ENCODE measurements at places on chromosomes 6 and 20.
A peak's percentile ranks its signal among the peaks of the same experiment; 100 is the strongest.

GRCh38 chr20:1331101-1331500 lies 2.2 kb upstream of the SDCBP2 start:
- no peak for DNase-seq

DNA sequence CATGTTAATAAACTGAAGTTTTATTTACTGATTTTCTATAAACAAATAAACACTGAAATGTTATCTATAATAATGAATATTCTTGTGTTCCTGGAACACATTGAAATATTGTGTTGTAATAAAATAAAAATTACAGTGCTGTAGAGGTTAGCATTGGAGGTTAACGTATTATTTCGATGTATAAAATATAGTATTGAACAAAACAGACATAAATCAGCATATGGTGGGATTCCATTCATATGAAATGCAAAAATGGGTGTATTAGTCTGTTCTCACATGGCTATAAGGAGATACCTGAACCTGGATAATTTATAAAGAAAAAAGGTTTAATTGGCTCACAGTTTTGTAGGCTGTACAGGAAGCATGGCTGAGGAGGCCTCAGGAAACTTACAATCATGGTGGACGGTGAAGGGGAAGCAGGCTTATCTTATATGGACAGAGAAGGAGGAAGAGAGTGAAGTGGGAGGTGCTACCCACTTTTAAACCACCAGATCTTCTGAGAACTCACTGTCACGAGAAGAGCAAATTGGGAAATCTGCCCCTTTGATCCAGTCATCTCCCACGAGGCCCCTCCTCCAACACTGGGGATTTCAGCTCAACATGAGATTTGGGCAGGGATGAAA lies 24.6 kb upstream of the BMP6 start:
- DNase-seq: no peak

DNA sequence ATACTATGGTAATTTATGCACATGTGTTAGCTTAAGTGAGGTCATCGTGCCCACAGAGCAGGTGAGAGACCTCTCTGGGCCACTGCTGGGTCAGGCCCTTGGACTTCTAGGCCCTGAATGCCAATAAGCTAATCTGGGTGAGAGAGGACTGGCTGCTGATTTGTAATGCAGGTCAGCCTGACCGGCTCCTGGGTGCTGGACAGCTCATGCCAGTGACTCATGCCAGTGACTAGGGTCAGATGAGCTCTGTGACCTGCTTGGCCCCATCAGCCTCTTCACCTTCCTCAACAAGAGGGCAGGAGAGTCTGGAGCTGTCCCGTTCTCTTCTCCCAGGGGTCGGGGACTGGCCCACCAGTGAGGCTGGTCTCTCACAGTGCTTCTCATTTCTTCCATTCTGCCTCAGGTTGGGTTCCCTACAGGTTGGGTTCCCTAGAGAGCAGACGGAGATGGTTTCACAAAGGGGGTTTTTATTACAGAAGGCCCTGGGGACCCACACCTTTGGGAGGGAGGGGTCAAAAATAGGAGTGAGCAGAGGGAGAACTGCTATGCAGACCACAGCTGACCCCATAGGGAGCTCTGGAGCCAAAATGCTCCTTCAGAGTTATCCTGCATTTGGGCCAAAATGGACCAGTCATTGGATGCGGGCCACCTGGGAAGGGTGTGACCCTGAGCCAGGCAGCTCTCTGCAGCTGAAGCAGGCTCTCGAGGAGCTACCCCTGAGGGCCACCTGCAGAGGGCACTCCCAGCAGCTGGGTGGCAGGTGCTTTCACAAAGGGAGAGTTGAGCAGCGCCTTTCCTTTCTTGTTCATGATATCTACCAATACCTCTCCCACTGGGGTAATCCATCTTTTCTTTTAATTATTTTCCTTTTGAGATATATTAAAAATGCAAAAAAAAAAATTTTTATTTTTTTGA lies 2.2 kb upstream of the OXT start:
- DNase-seq: no peak

DNA sequence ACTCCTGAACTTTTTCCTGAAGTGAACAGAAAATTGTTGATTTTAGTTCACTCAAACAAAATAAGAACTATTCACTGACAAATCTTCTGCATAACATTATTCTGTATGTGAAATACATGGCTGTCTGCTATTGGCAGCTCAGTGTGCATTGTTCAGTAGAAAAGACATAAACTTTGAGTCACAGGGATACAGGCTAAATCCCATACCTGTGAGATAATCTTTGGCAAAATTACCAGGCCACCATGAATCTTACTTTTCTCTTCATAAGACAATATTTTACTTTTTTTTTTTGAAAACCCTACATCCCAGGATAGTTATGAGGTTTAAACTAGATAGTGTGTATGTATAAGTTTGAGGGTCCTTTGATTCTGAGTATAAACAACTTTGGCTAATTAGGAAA lies 224.8 kb downstream of the GRM1 start:
- no peak for DNase-seq

DNA sequence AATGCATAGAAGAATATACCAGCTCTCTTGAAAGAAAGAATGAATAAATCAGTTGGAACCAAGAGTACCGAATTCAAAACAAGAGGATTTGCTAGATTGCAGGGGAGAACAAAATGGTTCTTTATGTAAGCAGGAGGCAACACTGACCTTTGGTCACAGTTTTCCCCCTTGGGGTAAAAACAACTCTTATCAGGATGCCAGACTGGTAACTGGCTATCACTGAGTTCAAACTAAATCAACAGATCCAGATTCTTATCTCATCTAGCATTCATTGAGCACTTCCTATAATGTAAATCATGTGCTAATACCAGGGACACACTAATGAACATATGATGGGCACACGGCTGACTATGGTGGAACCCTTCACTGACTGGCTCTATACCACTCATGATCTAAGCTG lies 4.8 kb upstream of the IL17F start:
- no peak for DNase-seq

DNA sequence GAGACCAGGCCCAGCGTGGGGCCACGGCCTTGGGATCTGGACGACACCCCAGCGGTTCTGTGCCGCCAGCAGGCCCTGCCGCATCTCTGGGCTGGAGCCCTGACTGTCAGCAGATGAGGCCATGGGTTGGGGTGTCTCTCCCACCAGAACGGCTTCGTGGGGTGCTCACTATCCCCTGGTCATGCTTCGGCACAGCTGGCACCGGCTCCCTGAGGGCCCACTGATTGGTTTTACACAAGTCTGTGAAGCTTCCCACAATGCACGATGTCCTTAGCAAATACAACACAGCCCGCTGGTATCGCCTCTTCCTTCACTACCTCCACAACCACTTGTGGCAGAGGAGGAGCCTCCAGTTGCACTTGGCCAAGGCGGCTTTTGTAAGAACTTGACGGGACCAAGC lies 94.3 kb downstream of the THBS2 start:
- no peak for DNase-seq

- DNase-seq: peak; percentile 42
Observed at GRCh38 chr6:71727632-71728294, 158.6 kb upstream of the RIMS1 start.

- no peak for DNase-seq
Observed at GRCh38 chr20:46549188-46549972, 1.1 kb downstream of the OCSTAMP start.

DNA sequence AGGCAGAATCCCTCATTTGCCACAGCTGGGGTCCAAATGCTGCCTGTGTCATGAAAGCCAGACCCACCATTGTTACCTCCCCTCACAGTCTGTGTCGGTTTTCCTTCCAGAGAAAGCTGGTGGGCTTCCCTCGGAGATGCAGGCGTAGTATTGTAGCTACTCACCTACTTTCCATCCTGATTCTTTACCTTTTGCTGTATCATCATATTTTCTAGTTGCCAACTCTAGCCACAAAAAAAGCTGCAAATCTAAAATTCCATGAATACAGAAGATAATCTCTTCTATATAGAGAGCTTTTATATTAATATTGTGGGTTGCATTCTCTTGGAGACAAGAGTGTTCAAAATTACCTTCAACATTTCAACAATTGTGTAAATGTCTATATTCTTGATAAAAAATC lies 98.0 kb upstream of the LAMP5 start:
- no peak for DNase-seq

DNA sequence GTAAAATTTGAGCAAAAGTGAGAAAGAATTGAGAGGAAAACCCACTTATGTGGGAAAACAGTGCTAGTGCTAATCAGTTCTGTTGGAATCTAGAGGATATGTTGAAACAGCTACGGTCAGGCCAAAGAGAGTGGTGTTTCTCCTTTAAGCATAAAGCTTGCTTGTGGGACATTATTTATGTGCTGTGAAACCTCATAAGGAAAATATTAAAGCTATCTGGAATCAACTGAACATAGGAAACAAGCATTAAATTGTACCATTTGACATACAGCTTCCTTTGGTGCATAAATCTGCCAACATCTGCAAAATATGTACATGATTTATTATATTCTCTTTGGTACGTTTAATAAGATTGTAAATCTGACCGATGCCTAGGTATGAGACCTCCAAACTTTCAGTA lies 182.5 kb upstream of the PDE10A start:
- DNase-seq: no peak

DNA sequence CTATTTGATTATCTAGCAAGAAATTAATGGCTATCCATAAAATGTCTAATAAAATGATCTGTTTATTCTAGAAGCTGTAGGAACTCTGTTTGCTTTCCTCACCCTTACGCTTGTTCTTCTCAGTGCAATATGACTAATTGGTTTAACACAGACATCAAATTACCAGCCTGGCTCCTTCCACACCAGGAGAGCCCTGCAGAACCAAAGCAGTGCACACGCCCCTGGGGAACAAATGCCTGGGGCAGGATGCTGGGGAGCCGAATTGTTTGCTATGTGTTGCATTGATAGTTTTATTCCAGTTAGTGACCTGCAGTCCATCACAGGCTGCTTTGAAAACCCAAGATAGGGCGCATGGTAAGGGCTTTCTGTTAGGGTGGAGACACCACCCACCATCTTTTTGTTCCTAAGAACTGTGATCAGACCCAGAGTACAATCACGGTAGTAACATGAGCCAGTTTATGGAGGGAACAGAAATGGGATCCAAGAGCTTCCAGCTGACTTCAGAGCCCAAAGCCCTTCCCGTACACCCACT lies 126.4 kb upstream of the CD93 start:
- no peak for DNase-seq

DNA sequence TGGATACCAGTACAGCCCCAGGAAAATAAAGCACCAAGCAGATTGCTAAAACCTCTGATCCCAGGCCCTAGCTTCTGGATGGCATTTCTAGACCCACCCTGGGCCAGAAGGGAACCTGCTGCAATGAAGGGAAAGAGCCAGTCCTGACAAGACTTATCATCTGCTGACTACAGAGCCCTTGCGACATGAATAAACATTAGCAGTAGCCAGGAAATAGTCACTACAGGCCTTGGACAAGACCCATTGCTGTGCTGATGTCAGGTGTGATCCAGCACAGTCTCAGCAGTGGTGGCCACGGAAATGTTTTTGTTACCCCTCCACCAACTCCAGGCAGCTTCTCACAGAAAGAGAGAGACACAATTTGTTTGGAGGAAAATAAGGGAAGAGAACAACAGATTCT lies 399.3 kb downstream of the HAO1 start:
- DNase-seq: peak; percentile 7

DNA sequence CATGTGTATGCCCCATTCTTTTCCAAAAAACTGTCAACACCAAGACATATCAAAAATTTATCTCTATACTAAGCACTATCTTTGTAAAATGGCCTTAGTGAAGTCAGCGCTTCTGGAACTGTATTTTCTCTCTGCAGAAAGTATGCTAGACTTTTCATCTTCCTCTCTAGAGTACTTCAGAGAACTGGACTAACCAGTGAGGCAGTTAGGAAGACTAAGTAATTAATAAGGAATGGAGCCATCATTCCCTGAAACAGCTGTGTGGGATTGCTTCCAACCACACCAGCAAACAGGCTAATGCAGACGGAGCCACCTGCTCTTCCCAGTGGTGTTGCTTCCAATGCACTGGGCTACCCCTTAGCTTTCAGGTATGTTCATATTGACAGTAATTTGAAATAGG lies 169.1 kb upstream of the FUT9 start:
- no peak for DNase-seq

- no peak for DNase-seq
Observed at GRCh38 chr20:12358655-12359009, 440.9 kb downstream of the BTBD3 start.

DNA sequence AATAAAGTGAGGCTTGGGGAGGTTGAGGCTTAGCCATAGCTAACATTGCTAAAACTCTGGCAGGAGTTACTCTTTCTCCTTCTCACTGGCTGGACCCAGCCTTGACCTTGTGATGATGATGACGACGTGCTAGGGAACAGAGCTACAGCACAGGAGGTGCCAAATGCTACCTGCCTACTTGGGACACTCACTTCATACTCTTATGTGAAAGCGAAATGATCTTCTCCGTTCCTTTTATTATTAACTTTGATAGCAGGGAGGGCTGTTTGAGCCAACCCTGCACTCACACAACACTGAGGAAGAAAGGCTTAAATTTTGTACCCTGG lies 1.2 kb upstream of the ELMO2 start:
- no peak for DNase-seq

DNA sequence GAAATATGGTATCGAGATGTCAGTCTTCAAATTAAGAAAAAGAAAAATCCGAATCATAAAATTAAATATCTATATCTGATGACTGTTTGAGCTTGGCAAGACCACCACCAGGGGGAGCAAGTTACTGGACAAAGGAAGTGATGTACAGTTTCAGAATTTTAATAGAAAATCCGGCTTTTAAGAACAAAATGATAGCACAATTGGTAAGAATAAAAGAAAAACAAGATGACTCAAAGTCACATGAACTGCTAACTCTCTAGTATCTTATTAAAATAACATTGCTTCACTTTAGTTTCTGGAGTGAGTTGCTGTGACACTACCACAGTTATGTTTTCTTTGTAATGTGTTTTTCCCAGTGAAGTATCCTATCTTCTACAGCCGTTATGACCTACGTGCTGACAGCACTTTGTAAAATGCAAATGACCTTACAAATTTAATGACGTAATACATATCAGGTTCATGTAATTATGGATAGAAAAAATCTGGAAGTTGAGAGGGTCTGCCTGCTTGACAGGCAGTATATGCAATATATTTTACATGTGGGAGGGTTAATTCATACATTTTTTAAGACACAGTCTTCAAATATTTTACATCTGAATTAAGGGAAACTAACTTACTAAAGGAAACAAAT lies 405.3 kb upstream of the HS3ST5 start:
- peak; percentile 53 for DNase-seq
